MCF 10A (cell line): ENCODE measurements at places on chromosomes 6 and 20. TPM values are rescaled to one million over a fixed set of nuclear protein-coding genes. Genes with fewer than 3 reads are reported as not detected.

Gene C4B
- 7.7 and 12.7 TPM in 2 replicates for total RNA-seq

Gene LPIN3
- 16.5 and 18.9 TPM in 2 replicates for total RNA-seq

Gene BHLHE23
- total RNA-seq: not detected in 2 replicates

Gene LCA5
- total RNA-seq: 4.5 TPM in 2 replicates

Gene NECAB3
- 13.0 and 15.1 TPM in 2 replicates for total RNA-seq

Gene LGSN
- total RNA-seq: not detected in 2 replicates

Gene BTN2A1
- total RNA-seq: 14.6 and 16.9 TPM in 2 replicates

Gene CCN5
- 0.93 and 1.4 TPM in 2 replicates for total RNA-seq

Gene PNLDC1
- total RNA-seq: not detected in 2 replicates
